ENCODE measurements at places on chromosomes 16 and 17.

GRCh38 chr17:31570951-31571892, 179.7 kb downstream of the RAB11FIP4 start:
- DNase-seq, result no peak

DNA sequence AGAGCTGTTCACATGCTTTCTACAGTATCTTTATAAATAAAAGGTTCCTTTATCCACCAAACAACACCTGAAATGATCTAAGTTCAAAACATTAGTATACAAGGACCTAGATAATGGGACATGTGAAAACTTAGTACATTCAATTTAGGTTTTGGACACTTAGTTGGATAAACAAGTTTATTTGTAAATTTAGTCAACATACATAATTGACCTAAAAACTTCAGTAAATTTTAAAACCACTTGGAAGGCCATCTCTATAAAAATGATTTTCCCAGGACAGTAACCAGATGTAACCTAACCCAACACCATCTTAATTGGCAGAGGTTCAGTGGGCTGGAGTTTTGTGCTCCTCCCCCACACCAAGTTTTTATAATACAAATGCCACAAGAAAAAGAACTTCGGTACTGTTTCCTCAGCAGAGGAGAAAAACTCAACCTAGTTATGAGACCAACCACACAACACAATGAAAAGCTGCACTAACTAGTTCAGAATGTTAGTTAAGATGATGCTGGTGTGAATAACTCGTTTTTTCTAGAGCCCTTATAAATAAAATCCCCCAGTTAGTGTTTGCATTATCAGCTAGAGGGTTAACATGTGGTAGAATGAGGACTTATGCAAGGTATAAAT, 7.2 kb upstream of the UNK start:
- no peak for DNase-seq

DNA sequence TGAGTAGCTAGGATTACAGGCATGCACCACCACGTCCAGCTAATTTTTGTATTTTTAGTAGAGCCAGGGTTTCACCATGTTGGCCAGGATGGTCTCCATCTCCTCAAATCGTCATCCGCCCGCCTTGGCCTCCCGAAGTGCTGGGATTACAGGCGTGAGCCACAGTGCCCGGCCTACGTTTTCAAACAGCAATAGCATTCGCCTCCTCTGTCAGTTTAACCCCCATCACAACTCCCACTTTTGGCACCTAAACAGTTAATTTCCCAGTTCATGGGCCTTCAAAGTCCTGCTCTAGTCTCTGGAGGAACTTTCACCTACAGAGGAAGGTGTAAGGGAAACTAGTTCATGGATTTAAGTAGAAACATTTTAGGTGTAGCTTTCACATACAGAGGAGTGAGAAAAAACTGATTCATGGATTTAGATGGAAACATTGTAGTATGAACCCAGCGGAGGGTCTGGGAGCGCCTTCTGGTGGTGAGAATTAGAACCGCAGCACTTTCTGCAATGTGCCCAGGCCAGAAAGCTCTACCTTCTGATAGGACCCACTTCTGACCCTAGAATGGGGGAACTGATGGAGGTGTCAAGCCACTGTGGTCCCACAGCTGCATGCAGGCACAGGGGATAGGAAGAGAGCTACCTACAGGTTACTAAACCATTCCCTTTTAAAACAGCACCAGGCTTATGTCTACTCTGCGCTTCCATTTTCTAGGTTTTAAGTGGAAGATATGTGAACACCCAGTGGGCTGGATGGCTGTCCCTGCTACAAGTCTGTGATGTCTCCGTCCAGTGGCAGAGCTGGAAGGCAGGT, 12.0 kb upstream of the MEOX1 start:
- DNase-seq, result peak; percentile 65

DNA sequence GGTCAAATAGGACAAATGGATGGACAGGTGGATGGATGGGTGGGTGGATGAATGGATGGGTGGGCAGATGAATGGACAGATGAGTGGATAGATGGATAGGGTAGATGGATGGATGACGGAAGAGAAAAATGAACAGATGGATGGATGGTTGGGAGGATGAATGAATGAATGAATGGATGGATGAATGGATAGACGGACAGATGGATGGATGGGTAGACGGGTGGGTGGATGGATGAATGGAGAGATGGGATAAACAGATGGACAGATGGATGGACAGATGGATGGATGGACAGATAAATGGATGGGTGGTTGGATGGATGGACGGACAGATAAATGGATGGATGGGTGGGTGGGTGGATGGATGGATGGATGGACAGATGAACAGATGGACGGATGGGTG, 232.8 kb downstream of the GRIN2A start:
- DNase-seq, result no peak

DNA sequence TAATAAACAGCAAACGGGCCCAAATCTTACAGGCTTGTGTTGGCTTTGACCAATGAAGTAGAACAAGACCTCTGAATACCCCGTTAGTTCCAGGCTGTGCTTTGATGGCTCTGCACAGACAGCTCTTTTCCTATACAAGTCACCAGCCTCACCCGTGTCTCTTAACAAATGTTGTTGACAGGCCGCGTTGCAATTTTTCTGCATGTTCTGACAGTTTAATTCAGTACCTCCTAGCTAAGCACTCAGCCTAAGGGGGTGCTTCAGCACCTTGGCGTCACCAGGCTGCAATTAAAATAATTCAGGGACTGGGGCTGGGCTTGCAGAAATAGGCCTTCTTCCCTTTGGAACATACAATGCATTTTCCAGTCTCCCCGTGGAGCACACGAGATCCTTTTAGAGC, 500.1 kb downstream of the MAF start:
- DNase-seq, result no peak

DNA sequence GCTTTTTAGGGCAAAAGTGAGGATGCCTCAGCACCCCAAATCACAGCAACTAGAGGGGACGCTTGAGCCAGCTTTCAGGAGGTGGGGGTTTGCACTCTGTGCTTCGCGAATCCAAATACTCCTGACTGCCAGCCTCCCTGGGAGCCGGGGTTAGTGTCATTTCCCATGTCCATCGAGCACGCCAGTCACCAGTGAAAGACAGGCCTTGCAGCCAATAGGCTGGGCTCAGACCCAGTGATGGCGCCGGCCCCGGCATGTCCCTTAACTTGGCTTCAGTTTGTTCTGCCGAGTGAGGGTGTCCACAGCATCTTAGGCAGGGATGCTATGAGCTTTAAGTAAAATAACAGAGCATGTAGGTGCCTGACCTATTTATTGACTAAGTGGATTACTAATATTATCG, 50.9 kb upstream of the CDC42EP4 start:
- DNase-seq, result no peak

DNA sequence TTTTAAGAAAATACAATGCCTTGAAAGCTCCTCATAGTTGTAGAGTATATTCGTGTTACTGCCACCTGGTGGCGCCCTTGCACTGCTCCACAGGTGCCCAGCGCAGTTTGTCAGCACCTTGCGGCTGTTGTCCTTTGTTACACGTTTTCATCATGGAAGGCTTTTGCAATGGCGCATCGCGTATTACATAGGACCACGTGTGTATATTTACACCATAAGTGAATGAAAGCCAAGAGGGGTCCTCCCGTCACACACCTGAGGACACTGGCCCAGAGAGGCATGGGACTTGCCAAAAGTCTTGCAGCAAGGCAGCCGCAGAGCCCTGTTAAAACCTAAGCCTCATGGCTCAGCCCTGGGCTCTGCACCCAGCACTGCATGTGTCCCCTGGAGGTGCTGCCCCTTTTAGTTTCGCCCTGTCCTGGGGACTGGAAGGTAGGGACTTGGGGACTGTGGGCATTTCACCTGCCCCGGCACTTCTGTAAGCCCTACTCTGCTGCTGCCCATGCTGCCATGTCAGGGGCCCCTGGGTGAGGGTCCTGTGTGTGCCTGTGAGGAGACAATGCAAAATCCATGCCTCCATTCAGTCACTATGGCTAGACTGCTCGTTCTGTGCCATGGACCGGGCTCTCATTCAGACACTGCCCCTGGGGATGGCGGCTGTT, 24.3 kb downstream of the POLR3E start:
- peak; percentile 39 for DNase-seq

GRCh38 chr17:29905086-29905878, 24.7 kb downstream of the SSH2 start:
- no peak for DNase-seq

- DNase-seq, result no peak
These were observed 539.3 kb downstream of the RBFOX1 start for GRCh38 chr16:7871979-7872378.

DNA sequence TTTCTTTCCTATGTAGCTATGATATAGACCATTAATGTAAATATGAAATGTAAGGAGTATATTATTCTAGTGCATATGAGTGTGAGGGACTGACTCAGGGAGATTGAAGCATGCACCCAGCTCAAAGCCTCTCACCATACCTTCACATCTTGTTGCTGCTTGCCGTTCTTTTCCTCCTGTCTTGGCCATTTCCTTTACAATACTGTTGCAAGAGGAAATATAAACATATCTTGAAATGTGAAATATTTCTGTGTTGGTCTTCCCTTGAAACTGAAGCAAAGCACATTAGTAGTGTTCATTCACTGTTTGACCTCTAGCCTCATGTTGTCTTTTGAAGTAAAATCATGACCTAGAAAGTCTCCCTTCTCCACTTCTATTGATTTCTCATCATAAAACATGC, 46.6 kb downstream of the PHKB start:
- DNase-seq, result no peak

DNA sequence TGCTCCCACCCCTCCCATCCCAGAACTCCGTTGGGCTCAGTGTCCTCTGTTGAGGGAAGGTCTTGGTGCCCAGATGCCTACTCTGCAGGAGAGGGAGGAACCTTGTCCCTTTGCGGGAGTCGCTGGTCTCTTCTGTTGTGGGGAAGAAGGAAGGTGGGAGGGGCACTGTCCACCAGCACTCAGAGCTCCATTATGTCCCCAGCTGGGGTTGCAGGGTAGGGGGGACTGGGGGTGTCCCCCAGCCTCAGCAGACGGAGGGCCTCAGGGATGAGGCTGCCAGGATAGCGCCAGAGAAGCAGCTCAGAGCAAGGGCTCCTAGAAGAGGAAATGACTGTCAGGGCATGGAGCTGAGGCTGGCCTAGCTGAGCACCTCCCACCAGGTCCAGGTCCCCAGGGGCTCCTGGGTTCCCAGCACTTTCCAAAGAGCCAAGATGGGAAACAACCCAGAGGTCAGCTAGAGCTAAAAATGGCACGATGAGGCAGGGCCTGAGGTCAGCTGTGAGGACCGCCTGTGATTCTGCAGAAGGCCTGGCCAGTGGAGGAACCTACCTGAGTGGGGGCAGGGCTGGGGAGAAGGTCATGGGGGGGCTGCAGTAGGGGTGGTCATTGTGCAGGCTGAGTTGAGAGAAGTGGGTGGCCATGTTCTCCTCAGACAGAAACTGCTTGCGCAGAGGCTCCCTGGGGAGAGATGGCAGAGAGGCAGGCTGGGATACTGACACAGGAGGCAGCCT, 893 bp downstream of the HCFC1R1 start:
- no peak for DNase-seq

- no peak for DNase-seq
These were observed 12.4 kb downstream of the TP53 start for GRCh38 chr17:7674934-7675333.

GRCh38 chr17:33375103-33375502, 82.0 kb upstream of the ASIC2 start:
- DNase-seq, result no peak

- no peak for DNase-seq
These were observed 67.8 kb upstream of the AXIN2 start for GRCh38 chr17:65629234-65629690.

- DNase-seq, result no peak
These were observed 239.3 kb upstream of the EEF2KMT start for GRCh38 chr16:5336941-5337340.

GRCh38 chr16:85004587-85005205, 6.6 kb downstream of the ZDHHC7 start:
- no peak for DNase-seq

- no peak for DNase-seq
These were observed 83.3 kb downstream of the HS3ST3A1 start for GRCh38 chr17:13518261-13519000.

DNA sequence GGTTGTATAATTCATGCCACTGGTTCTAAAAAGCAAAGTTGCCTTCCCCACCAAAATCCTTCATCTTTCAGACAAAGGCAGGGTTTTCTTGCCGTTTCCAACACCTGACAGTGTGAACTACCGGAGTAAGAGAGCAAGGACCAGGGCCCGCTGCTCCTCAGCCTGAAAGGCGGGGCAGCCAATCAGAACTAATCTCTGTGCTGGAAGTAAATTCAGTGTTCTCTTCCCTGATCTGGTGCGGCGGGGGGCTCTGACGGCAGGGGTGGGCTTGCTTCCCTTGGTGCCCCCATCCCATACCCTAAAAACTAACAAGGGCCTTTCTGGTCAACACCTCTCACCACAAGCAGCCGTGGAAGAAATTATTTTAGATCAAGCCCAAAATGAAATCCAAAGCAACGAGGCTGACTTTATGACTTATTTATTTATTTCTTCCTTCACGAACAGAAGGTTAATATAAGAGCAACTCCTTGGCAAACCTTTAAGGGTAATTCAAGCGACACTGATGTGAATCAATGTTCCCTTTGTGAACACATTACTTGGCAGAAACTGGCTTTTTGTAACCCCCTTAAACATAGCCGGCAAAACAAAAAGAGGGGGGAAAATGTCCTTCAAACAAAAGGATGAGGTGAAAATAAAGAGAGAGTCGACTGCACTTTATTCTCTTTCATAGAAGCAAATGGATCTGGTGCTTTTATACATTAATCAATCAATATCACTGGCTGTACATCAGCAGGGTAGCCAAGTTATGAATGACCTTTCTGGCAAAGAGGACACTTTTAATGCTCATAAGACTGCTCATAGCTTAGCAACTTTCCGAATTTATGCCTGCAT, 189.9 kb downstream of the ZFHX3 start:
- DNase-seq, result no peak

DNA sequence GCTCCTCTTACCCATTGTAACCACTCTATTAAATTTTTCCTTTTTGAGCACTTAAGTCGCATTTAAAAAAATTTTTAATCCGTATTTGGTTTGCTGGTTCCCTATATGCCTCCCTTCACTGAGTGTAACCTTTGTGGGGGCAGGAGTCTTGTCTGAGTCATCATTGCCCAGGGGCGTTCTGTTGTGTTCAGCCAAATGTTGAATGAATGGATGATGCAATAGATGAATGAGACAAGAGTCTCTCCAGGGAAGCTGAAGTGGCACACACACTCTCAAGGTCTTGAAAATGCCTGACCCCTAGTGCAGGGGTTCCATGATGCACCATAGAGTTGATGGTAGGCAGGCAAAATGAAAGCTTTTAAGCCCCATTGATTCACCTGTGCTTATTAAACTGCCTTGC, 123.0 kb upstream of the RBFOX1 start:
- DNase-seq, result no peak

GRCh38 chr16:85300406-85300968, 188.2 kb upstream of the CIBAR2 start:
- no peak for DNase-seq

GRCh38 chr16:13856811-13857511, 63.0 kb upstream of the ERCC4 start:
- no peak for DNase-seq

GRCh38 chr17:51064061-51064735, 56.5 kb downstream of the SPAG9 start:
- no peak for DNase-seq

- no peak for DNase-seq
These were observed 7.8 kb downstream of the PIGS start for GRCh38 chr17:28563475-28563874.
